CD8-positive, alpha-beta T cell (primary cell): ENCODE measurements at places on chromosomes 2 and 18. TPM values are rescaled to one million over a fixed set of nuclear protein-coding genes. Genes with fewer than 3 reads are reported as not detected.

GRCh38 chr2:60386436-60386835, 167.0 kb downstream of the BCL11A start:
- DNase-seq = no peak

GRCh38 chr2:221533299-221533698, 38.8 kb downstream of the EPHA4 start:
- no peak for DNase-seq

Gene FNDC4
- 0.19 TPM for total RNA-seq

Gene KCNE4
- total RNA-seq = not detected

Gene GKN1
- total RNA-seq = not detected

Gene LGALSL
- total RNA-seq = 0.35 TPM
